Stimulated activated CD4-positive, alpha-beta T cell treated with anti-CD3 and anti-CD28 coated beads, Interleukin-4, amount 100 ng/mL, for 4 hours (primary cell): ENCODE measurements at places on chromosomes 3 and 15.
A peak's percentile ranks its signal among the peaks of the same experiment; 100 is the strongest.

- DNase-seq = no peak
Measured at GRCh38 chr3:79139395-79140068, 628.3 kb downstream of the ROBO1 start.

DNA sequence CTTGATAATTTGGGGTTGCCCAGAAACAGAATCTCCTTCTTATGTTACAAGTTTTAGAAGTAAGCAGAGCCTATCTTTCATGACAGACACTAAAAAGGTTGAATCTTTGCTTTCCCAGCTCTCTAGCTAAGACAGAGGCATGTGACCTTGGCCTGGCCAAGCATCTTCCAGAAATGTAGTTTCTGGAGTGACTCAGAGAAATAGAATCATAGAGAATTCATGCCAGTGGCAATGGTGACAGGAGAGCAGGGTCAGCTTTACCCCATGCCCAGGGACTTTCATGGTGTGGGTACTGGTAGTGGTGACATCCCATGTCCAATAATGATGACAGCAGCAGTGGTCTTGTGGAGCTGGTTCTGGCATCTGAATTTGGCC lies 4.0 kb upstream of the PARP6 start:
- DNase-seq = no peak

- no peak for DNase-seq
Measured at GRCh38 chr3:105907777-105908176, 39.0 kb upstream of the CBLB start.

DNA sequence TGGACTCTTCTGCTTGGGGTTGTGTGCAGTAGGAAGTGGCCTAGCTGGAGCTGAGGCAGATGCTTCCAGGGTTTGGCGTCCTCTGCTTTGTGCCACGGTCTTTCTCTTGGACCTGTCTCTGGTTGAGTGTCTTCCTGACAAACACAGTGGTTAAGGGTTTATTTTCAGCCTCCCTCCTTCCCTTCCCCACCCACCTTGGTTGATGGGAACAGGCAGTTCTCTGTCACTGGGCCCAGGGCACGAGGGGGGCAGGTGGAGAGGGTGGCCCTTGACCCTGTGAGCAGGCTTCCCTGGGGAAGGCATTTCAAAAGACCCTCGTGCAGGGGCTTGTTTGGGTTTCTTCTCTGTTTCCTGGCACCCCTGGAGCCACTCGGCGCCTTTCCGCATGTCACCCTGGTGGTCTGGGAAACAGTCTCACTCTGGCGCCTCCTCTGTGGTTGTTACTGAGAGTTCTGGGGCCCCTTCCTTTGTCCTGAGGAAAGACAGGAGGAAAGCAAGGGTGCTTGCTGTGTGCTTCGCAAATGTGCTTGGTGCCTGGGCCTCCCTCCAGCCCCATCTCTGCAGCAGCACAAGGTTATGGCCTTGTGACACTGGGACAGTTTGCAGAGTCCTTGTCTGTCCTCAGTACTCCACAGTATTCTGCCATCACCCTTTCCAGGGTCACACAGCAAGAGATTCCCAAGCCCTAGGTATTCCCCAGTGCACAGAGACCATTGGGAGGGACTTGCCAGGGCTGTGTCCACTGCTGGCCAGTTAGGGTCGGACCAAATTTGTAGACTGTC lies 10.3 kb upstream of the STAB1 start:
- no peak for DNase-seq

DNA sequence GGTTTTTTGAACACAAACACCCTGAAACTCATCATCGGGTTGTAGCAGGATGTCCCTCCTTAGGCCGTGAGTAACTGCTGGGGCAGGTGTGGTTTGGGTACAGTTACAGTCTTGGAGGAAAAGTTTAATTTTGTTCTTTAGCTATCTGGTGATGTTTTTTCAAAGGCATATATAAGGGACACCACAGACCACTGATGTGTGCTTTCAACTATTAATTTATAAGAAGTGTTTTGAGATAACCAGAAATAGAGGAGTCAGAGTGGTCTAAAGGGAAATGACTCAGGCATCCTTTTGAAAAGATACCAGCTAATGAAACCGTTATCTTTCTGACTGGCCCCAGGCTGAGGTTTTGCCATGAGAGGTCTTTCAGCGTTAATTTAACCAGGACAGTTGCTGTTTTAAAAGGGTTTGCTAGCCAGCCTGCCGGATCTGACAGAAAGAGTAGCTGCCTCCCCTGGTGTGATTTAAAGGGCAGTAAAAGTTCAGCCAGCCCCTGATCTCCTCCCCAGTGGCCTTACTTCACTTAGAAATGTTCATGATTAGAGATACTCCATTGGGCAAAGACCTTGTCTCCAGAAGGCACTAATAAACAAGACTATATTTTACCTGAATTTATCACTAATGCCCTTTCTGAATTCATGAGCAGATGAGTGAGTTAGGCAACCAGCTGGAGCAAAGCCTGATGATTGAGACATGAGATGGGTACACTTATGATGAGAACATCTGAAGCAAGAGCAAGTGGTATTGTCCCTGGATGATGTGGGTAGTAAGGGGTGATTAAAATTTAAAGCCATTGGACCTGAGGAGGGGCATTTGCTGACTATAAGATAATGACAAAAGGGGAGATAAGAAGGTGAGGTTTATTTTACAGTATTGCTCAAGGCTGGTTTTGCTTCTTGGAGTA lies 482.5 kb upstream of the TBL1XR1 start:
- DNase-seq = no peak

GRCh38 chr3:179418610-179419009 lies 32.7 kb downstream of the GNB4 start:
- no peak for DNase-seq

DNA sequence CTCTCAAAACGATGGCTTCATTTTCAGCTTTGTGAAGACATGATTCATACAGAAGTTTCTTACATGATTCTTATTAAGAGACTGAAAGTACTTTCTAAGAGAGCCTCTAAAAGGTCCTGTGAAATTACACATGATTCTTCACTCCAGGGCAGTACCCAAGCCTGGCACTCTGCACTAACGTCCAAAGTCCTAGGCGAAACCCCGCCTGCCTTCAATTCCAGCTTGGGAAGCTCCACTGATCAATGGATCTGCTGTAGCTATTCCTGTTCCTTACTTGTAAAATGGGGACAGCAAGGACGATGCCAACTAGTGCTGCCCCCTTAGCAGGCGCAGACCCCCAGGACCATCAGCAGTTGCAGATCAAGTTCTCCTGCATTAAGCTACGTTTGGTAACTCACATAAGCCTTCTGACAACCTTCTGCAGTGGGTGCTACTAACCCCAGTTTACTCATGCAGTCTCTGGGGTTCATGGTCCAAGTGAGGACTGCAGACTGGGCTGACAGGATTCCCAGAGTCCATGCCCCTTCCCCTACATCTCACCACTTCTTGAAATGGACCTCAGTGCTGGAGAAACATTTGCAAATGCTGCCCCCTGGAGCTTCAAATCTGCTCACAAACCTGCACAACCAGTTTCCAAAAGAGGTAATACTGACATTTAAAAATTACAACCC lies 10.6 kb downstream of the CHCHD4 start:
- DNase-seq = no peak

DNA sequence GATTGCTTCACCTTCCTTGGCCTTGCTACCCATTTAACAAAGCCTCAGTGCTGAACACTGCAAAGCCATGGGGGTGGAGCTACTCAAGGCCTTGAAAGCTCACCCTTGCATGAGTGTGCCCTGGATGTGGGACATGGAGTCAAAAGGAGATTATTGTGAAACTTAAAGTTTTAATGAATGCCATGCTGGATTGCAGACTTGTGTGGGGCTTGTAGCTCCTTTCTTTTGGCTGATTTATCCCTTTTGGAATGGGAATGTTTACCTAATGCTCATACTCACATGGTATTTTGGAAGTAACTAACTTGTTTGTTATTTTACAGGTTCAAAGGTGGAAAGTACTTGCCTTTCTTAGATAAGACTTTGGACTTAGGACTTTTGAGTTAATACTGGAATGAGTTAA lies 538.5 kb upstream of the NECTIN3 start:
- no peak for DNase-seq

DNA sequence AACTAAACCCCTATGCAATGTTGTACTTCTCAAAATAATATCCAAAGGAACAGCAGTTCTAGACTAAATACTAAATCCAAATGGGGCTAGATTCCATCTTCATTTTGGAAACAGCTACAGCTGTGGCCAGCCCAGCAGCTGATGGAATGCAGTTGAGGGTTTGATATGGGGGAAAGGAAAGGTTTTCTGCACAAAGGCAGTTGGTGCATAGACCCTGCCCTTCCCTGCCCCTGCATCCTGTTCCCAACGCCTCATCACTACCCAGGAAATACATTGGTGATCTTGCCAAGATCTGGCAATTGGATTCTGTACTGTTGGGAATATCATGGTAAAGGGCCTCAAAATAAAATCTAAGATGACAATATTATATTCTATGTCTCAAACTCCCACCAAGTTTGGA lies 43.9 kb downstream of the DTWD1 start:
- no peak for DNase-seq

GRCh38 chr3:31343075-31343474 lies 189.7 kb upstream of the STT3B start:
- no peak for DNase-seq

DNA sequence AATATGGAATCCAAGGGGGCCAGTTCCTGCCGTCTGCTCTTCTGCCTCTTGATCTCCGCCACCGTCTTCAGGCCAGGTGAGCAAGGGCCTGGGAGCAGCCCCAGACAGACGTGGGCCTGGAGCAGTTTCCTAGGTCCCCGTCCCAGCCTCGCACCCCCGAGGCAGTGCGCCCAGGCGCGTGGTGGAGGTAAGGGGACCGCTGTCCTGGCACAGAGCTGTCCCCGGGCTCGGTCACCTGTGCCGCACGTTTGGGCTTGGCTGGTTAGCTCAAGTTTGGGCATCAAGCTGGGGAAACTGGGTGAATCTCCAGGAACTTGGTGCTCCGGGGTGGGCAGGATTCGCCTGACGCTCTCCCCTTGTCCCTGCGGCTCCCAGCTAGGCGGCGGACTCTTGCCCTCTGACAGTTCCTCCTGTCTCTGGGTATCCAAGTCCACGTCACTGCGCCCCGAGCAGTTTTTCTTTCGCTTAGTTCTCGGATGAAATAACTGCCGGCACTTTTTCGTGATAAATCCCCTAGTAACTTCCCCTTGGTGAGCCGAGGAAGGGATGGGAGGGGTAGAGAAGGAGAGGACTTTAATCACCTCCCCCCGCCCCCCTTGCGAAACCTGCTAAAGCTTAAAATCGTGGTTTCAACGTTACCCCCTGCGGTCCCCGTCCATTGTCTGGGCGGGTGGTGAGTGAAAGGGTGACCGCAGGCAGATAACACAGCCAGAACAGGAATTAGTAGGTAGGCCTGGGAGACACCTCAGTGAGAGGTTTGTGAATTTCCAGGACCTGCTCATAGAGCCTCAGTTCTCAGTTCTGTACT lies 901 bp downstream of the ALCAM start:
- peak; percentile 50 for DNase-seq

- DNase-seq = no peak
Measured at GRCh38 chr3:94118390-94118789, 55.5 kb downstream of the NSUN3 start.

DNA sequence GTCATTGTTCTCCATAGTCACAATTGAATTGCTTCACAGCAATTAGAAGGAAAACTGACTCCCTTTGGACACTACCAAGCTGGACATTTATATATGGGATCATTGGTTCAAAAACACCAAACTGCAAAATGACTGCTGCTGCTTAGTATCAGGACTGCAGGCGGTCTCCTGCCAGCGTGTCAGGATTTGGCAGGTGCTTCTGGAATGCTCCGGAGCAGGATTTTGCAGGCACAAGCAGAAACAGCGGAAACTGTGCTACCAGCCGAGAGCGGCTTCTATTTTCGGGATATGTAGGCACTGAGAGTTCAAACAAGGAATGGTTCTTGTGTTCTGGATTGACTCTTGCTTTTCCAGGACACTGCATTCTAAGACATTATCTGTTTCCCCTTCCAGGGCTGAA lies 95.5 kb downstream of the SSR3 start:
- no peak for DNase-seq

GRCh38 chr3:86774082-86774691 lies 216.8 kb downstream of the VGLL3 start:
- DNase-seq = no peak

GRCh38 chr15:35880896-35881295 lies 334.9 kb upstream of the DPH6 start:
- no peak for DNase-seq

- no peak for DNase-seq
Measured at GRCh38 chr3:109336291-109336861, 970 bp downstream of the DPPA4 start.

GRCh38 chr3:64440498-64440897 lies 215.2 kb upstream of the PRICKLE2 start:
- no peak for DNase-seq

GRCh38 chr3:87390821-87391220 lies 114.4 kb upstream of the POU1F1 start:
- no peak for DNase-seq

GRCh38 chr15:70504988-70505387 lies 258.4 kb downstream of the UACA start:
- DNase-seq = no peak

DNA sequence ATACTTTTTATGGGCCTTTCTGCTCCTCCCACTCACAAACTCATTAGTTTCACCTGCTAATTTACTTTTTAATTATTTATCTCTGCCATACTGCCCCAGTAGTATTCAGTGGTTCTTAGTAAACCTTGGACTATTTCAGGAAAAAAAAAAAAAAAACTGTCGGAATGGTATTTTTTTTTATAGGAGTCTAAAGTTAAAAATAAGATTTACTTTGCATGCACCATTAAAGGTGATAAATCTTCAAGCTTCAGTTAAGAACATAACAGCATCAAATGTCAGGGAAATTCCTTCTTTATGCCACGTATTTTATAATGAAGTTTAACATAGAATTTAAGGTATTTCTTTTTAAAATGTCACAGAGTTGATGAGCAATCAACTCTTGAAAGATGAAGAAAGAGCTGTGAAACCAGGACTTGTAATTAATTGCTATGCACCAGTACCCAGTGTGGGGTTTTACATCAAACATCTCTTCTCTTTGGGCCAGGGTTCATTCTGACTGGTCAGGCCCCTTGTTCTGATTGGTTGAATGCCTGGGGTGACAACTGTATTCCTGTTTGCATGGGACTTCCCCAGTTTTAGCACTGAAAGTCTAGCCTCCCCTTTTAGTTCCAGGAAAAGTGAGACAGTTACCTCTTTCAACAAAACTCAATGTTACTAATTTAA lies 40.3 kb upstream of the PTPRG start:
- DNase-seq = no peak

GRCh38 chr3:52683611-52684010 lies 2.1 kb downstream of the PBRM1 start:
- DNase-seq = no peak

GRCh38 chr3:128193168-128193567 lies 39.9 kb downstream of the EEFSEC start:
- no peak for DNase-seq
